ENCODE measurements at places on chromosomes 7 and 10. TPM values are rescaled to one million over a fixed set of nuclear protein-coding genes. Genes with fewer than 3 reads are reported as not detected.

Gene ANKRD7
- total RNA-seq: 3.6 TPM

DNA sequence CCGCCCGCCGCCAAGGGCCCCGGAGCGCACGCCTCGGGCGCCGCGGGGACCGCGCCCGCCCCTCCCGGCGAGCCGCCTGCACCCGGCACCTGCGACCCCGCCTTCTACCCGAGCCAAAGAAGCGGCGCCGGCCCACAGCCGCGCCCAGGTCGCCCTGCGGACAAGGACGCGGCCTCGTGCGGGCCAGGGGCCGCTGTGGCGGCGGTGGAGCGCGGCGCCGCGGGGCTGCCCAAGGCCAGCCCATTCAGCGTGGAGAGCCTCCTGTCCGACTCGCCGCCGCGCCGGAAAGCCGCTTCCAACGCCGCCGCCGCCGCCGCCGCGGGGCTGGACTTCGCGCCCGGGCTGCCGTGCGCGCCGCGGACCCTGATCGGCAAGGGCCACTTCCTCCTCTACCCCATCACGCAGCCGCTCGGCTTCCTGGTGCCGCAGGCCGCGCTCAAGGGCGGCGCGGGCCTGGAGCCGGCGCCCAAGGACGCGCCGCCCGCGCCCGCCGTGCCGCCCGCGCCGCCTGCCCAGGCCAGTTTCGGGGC is 3.5 kb downstream of the UNCX start:
- DNase-seq: no peak

- no peak for DNase-seq
These were observed 273.3 kb downstream of the DNAJB6 start for GRCh38 chr7:157609932-157610640.

GRCh38 chr7:26625286-26625685 is 239.1 kb downstream of the SKAP2 start:
- DNase-seq: no peak

- no peak for DNase-seq
These were observed 89.3 kb upstream of the PITRM1 start for GRCh38 chr10:3261921-3262320.

DNA sequence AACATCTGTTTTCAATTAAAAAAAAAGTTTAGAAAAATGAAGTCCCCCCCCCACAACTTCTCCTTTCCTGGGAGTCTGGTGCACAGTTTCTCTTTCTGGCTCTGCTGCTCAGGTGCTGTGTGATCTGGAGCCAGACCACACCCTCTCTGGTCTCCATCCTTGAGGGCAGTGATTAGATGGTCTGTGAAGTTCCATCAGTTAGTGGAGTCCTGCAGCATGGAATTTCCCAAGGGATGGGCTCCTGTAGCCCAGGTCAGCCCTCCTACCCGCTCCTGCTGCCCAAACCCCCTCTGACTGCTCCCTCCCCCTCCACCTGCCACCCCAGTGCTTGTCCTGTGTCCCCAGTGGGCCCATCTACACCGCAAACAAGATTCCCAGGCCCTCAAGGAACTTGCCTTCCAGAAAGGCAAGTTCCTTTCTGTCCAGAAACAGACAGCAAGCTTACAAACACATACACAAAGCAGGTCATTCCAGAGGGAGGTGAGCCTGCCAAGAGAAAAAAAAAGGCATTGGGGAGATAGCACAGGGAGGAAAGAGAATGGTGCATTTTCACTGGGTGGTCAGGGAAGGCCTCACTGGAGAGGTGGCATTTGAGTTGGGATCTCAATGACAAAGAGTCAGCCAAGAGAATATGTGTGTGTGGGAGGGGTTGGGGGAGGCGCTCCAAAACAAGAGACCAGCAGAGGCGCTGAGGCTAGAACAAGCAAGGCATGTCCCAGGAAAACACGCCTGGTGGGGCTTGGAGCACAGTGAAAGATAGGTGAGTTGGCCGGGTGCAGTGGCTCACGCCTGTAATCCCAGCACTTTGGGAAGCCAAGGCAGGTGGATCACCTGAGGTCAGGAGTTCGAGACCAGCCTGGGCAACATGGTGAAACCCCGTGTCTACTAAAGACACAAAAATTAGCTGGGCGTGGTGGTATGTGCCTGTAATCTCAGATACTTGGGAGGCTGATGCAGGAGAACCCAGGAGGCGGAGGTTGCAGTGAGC is 49.5 kb upstream of the SLC29A3 start:
- DNase-seq: no peak

Measured in renal cortical epithelial cell (primary cell).